ENCODE measurements at places on chromosomes 16 and 17.

GRCh38 chr16:58727796-58728568, 6.1 kb downstream of the GOT2 start:
- no peaks in the 10 kb centered on the region for H3K36me3 ChIP-seq
- DNase-seq = no peak
- H3K27me3 ChIP-seq = no peaks in the 10 kb centered on the region
- no peak overlapping the region for H3K4me3 ChIP-seq
- no peak overlapping the region for H3K27ac ChIP-seq

DNA sequence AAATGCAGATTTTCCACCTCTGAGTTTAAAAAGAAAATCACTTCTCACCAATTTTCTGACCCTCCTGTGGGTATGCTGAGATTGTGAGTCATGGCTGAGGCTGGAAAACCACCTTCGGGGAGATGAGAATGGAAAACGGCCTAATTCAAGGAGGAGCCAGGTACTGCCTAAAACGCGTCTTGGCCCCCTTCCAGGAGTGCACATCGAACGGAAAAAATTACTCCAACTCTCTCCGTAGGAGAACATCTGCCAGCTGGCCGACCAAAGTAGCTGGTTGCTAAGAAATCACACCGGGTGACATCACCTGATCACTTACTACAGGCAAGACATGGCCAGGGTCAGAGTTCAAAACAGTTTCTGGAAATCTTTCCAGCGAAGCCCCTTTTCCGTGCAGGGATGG, 107.6 kb downstream of the ZNF423 start:
- no peaks in the 10 kb centered on the region for H3K36me3 ChIP-seq
- H3K27me3 ChIP-seq = no peaks in the 10 kb centered on the region
- H3K4me1 ChIP-seq = peaks cover 9% of the 10 kb centered on the region
- no peak overlapping the region for H3K4me3 ChIP-seq
- H3K27ac ChIP-seq = no peak overlapping the region

DNA sequence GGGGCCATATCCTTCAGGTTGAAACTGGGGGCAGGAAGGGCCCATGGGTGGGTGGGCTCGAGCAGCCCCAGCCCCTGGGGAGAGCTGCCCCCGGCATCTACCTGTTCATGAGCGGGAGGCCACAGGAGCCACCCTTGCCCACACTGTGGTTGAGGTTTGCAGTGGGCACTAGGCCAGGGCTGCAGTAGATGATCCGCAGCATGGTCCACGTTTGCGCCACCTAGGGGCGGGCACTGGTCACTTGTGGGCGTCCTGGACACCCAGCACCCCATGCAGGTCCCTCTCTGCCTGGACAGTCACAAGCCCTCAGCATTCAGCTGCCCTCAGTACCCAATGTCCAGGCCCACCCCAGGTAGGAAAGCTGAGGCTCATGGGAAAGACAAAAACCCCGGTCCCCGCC, 1.8 kb upstream of the JMJD8 start:
- H3K36me3 ChIP-seq = peaks cover 13% of the 10 kb centered on the region
- H3K4me1 ChIP-seq = peaks cover 3% of the 10 kb centered on the region
- H3K27me3 ChIP-seq = no peaks in the 10 kb centered on the region

DNA sequence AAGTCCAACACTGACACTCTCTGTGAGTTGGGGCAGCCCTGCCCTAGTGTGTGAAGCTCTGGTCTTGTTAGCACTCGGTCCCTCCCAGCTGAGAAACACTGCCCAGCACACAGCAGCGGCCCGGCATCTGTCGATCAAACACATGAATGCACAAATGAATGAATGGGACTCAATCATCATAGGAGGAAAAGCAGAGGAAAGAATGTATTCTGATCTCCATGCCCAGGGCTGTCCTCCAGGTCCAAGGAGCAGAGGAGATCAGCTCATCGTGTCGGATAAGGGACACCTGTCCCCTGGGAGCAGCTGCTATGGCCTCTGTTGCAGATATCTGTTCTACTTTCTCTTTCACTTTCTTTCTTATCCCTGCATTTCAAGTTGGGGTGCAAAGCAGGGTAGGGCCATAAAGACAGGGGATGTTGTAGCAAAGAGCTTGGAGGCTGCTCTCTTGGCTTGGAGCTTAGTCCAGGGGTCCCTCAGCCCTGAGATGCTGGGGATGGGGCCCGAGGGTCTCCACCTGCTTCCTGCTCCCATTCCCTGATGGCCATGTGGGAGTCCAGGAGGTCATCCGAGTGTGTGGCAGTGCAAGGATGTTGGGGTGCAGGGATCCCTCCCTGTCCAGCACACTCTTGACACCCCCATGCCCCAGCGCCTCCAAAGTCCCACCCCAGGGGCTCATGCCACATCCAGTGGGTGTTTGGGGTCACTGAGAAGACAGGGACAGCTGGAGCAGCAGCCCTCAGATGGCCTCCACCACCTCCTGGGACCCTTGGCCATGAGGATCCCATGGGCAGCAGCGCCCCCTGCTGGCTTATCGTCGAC, 88.2 kb downstream of the IRF8 start:
- no peaks in the 10 kb centered on the region for H3K36me3 ChIP-seq
- H3K27ac ChIP-seq = no peak overlapping the region

GRCh38 chr17:75238684-75239191, 22.7 kb downstream of the GGA3 start:
- peak; percentile 83 for DNase-seq
- H3K4me3 ChIP-seq = no peak overlapping the region
- H3K27me3 ChIP-seq = no peaks in the 10 kb centered on the region
- H3K27ac ChIP-seq = no peak overlapping the region
- H3K4me1 ChIP-seq = no peaks in the 10 kb centered on the region

GRCh38 chr17:17511293-17511741, 15.1 kb upstream of the RASD1 start:
- no peaks in the 10 kb centered on the region for H3K4me1 ChIP-seq
- no peaks in the 10 kb centered on the region for H3K36me3 ChIP-seq
- DNase-seq = no peak
- no peak overlapping the region for H3K27ac ChIP-seq
- H3K4me3 ChIP-seq = no peak overlapping the region

- no peaks in the 10 kb centered on the region for H3K36me3 ChIP-seq
- no peaks in the 10 kb centered on the region for H3K27me3 ChIP-seq
- H3K4me3 ChIP-seq = no peak overlapping the region
- H3K4me1 ChIP-seq = no peaks in the 10 kb centered on the region
- DNase-seq = no peak
These were observed 98.1 kb downstream of the WNT3 start for GRCh38 chr17:46720408-46720807.

Measured in mesendoderm (in vitro differentiated cells).